ENCODE measurements at places on chromosomes 3 and 15.

GRCh38 chr3:134535186-134535970 lies 49.5 kb downstream of the CEP63 start:
- DNase-seq: no peak

GRCh38 chr3:12120374-12121140 lies 38.2 kb downstream of the TIMP4 start:
- peak; percentile 69 for DNase-seq

GRCh38 chr15:45645026-45645980 lies 10.5 kb downstream of the SQOR start:
- DNase-seq: no peak

DNA sequence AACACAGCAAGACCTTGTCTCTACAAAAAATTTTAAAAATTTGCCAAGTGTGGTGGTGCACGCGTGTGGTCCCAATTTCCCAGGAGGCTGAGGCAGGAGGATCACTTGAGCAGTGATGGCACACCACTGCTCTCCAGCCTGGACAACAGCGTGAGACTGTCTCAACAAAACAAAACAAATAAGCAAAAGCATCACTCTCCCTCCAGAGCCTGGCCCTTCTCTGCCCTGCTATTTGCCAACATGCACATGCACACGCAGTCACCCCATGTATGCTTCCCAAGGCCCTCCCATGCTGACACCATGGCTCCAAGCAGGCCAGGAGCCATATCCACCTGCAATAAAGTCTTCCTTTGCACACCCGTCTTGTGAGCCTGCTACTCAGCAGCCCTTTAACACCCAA lies 2.1 kb downstream of the KIF9 start:
- no peak for DNase-seq

DNA sequence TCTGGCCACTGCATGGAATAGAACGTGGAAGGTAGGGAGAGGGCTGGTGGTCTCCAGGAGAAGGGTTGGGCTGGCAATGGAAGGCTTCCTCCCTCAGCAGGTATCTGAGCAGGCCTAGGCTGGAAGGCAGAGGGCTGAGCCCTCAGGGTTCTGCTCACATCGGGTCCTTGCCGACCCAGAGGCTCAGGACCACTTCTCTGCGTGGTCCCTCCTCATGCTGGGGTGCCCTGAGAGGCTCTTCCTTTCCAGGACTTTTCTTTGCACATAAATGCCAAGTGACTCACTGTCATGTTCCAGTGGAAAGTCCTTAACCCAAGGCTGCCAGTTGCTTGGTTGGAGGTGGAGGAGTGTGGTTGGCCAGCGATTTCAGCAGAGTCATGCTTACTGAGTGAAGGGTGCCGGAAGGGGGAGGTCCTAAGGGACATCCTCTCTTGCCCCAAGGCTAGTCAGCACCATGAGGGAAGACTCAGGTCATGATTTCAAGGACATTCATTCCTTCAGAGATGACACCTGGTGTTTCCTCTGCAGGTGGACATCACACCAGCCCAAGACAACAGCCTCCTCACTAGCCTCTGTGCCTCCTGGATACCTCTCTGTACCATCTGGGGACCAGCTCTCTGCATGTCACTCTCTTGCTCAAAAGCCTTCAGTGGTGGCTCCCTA lies 8.2 kb downstream of the SLC6A6 start:
- no peak for DNase-seq

GRCh38 chr3:114115143-114115542 lies 58.6 kb downstream of the QTRT2 start:
- DNase-seq: no peak

DNA sequence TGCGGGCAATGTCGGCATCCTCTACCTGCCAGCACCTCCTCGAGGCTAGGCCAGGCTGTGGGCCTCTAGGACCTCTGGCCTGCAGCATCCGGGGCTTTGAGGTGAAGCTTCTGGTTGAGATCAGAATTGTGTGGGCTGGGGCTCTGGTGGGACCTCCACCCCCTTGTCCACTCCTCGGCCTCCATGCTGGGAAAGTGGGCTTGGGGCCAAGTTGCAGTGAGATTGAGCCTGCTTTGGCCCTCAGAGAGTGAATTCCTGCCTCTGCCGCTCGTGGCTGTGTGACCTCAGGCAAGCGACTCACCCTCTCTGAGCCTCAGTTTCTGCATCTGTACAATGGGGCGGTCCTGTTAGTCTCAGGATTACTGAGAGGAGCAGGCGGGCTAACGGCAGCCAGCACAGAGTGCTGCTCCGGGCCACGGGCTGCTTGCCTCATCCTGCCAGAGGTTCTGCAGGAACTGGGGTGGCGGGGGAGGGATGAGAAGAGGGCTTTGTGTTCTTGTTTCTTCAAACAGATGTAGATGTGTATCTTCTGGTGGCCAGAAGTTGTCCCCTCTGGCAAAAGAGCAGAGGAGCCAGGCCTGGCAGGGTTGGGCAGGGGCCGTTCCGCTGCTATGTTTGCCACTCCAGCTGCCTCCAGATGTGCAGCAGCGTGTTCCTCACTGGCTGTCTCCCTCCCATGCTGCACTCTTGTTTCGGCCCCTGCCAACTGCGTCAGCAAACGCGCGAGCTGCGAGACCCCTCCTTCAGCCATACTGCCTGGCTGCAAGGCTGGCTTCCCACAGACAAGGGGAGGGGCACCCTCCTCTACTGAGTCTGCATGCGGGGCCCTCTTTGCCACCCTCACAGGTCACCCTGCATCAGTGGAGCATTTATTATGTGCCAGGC lies 33.7 kb downstream of the FBLN2 start:
- DNase-seq: no peak

DNA sequence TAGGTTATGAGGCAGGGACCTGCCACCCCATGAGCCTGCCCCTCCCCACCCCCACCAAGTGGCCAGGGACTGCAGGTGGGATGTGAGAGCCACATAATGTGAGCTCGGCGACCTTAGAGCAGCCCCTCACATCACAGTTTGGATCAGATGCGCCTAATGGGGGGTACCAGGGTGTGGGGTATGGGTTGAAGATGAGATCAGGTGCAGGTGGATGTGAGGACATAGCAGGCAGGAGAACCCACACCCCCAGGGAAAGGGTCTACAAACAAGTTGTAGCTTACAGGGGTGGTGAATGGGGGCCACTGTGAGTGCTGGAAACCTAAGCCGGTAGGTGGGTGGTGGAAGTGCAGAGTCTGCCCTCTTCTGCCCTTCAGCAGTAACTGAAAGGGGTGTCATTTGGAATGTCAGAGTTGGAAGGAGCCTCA lies 94.0 kb downstream of the CORO2B start:
- DNase-seq: no peak

DNA sequence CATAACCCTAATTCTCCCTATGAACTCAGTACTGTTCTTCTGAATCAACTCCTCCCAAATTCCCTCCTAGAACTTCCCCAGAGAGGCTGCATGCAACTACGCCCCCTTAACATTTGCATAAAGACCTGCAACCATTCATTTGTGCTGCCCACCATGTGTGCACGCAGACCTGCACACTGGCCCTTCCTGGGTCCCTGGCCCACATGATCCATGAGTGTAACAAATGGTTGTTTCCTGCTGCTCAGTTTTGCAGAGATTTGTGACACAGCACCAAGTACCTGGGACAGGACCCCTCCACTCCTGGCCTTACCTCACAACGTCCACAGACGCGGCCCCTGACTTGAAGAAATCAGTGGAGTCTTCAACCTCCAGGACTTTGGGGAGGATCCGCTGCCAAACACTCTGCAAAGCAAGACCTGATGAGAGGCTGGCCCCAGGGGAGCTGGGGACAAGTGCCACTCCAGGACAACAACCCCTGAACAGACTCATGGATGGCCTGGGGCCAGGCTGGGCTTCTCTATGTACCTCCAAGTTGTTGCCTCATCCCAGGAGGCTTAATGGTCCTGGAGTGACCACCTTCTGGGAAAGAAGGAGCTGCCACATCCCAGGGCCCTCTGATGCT lies 33.8 kb downstream of the ALDH1L1 start:
- no peak for DNase-seq

GRCh38 chr3:58062472-58062871 lies 54.2 kb downstream of the FLNB start:
- no peak for DNase-seq

DNA sequence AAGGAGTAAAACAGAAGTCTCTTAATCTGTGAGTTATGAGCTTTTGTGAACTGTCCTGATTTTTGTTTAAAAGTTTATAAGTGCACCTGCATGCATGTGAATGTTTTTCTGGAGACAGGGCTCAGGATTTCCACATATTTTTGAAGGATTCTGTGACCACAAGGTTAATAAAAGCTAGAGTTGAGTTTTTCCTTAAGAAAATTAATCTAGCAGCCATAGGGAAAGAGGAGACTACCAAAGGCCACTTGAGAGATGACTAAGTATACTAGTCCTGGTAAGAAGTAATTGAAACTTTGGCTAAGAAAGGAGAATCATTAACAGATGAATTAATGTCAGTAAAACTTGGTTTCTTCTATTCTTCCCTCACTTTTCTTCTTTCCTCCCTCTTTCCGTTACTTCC lies 176.8 kb upstream of the EPHA3 start:
- no peak for DNase-seq

GRCh38 chr3:192851821-192852372 lies 65.8 kb downstream of the MB21D2 start:
- DNase-seq: peak; percentile 26

- no peak for DNase-seq
These were observed 127.3 kb upstream of the PRICKLE2 start for GRCh38 chr3:64352639-64352992.

DNA sequence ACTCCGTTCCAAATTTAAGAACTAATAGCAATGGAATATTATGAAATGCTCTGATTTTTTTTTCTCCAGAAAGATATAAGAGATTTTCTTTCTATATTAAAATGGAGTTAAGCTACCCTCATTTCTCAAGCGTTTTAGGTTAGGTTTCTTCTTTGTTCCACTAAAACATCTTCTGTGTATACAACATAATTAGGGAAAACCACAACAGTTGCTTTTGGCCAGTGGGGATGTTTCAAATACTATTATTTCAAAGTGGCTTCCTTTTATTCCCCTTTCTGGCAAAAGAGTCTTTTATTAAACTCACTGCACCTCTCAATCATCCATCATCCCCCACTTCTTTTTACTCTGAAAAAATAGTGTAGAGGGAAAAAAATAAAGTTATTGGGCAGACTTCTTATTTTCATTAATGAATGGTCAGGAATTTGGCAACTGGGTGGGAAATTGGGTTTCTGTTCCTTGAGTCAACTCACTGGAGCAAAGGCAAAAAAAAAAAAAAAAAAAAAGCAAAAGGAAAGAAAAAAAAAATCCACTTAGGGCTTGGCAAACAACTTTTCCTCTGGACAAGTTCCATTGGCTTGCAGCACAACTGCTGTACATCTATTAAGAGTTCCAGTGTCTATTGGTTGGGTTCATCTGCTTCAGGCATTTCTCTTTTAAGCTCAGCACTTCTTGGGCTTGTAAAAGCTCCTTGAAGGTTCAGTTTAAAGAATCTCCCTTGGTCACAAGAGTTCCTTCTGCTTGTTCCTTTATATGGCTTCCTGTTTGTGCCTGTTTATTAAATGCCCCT lies 963.4 kb downstream of the ROBO1 start:
- no peak for DNase-seq

DNA sequence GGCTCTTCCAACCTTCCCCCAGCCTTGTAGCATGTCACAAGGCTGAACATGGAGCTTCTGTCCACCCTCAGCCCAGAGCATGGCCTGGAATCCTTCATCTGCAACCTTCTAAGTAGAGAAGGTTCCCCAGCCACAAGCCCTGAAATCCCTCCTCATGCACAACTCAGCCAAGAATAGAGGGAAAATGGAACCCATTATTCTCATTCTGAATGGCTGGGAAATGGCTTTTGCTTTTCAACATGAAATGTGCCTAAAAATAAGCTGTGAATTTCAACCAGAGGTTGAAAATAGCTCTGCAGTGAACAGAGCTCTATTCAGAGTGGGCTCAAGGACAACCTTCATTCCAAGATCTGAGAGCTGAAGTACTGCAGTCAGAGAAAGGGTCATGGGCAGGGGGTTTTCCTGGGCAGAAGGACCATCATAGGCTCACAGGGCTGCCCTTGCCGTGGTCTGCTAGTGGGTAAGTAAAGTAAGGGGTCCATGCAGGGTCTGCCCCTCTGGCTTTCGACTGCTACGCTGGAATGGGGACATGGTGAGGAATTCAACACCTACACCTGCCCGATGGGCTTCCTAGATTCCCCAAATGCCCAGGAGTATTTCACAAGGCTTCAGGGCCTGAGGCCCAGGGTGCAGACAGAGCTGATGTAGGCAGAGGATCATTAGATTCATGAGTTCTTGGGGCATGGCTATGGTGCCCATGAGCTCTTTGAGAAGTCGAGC lies 35.9 kb downstream of the POC1A start:
- DNase-seq: no peak

- no peak for DNase-seq
These were observed 115.8 kb downstream of the PDCD6IP start for GRCh38 chr3:33914212-33914611.

DNA sequence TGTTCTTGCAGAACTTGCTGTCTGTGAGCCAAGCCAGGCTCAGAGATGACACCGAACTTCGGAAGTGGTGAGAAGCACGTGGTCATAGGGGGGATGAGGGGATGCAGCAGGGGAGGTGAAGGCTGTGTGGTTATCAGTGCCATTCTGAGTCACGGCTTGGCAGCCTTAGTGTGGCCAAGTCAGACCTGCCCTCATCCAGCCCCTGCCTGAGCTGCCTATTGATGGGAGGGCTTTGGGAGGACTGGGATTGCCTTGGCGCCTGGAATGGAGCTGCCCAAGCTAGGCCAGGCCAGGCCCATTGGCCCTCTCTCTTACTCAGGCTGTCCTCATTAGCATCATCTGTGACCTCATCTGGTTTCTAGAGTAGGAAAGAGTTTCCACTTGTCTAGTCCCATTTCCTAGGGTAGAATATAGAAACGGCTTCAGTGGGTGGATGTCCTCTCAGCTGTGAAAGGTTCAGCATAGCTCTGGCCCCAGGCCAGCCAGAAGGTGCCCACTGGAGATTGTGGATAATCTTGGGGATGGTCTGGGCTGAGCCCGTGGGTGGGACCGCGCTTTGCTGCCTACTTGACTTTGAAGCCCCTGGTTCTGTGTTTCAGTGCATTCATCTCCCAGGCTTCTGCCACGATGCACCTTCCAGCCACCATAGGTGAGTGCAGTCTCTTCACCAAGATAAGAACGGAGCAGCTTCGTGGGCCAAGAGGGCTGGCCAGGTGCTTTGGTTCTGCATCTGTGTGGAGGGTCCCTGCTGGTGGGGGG lies 7.2 kb downstream of the FAH start:
- no peak for DNase-seq

GRCh38 chr3:34683851-34684250 lies 885.4 kb downstream of the PDCD6IP start:
- peak; percentile 33 for DNase-seq

DNA sequence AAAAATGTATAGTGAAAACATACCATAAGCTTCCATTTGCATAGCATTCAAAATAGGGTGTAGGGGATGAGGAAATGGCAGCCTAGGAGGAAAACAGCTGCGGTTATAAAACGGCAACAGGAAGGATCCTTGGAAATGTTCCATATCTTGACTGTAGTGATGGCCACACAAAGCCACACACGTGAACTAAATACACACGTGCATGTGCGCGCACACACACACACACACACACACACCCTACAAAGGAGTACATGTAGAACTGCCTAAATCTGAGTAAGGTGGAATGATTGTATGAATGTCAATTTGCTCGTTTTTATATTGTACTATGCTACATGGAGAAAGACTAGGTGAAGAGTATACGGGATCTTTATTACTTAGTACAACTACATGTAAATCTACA lies 3.9 kb upstream of the IREB2 start:
- DNase-seq: no peak

All from KG1 (cell line).